ENCODE measurements at places on chromosomes 11 and 22.

- DNase-seq = no peak
Measured at GRCh38 chr11:88208745-88209144, 33.5 kb upstream of the RAB38 start.

- DNase-seq = no peak
Measured at GRCh38 chr11:68149417-68149816, 28.2 kb upstream of the CHKA start.

GRCh38 chr11:7060868-7061267 lies 27.9 kb upstream of the RBMXL2 start:
- peak; percentile 92 for DNase-seq

- no peak for DNase-seq
Measured at GRCh38 chr11:70290361-70291065, 20.0 kb downstream of the PPFIA1 start.

DNA sequence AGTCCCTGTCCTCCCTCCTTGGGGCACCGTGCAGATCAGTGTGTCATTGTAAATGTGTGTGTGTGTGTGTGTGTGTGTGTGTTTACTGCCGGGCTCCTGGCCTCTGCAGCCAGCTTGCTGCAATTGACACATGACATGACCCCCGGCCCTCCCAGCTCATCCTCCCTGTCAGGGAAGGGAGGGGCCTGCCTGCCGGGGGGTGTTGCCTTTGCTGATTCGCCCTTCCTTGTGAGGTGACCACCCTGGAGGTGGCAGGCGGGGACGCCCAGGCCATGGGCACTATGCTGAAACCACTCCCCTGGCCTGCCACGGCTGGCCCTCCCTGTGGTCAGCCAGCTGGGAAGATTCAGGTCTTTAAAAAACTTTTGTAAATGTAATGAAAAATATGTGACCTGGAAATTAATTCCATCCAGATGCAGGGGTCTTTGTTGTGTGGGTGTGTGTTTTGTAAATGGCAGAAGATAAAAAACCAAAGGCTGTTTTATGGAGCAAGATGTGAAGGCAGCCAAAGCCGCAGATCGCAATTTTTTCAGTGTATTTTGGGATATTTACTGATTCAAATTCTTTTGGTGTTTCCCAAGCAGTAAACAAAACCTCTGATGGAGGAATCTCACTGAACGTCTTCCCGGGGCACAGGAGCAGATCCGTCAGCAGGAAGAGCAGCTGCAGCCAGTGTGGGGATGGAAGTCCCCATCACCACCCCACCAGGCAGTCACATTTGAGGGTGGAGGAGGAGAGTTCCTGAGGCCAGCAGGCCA lies 23.2 kb downstream of the SHISAL1 start:
- no peak for DNase-seq

- no peak for DNase-seq
Measured at GRCh38 chr11:94924171-94924572, 49.2 kb downstream of the CWC15 start.

DNA sequence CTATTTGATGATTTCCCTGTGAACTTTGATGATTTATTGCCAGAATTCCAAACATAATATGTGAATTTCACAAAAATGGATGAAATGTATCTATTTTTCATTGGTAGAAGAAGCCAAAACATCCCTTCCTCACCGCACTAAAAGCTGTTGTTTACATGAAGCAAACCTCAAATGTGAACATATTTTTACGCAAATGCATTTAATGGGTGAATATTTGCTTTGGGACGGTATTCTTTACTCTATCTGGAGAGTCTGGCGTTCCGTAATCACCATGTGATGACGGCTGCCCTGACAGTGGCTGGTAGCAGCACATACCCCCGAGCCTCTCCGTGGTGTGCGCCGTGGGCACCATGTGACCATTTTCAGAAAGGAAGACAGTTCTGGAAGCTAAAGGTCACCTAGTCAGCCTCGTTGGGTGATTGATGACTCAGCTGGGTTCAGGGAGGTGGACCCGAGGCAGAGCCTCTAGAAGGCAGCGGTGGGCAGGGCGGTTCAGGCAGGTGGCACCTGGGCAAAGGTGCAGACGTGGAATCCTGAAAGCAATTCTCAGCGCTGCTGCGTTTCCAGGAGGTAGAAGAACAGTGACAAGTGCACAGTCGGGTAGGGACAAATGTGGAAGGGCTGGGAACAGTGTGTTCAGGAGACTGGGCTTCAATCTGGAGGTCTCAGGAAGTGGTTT lies 45.3 kb downstream of the PPARA start:
- DNase-seq = no peak

GRCh38 chr11:69986440-69986787 lies 91.7 kb upstream of the ANO1 start:
- no peak for DNase-seq

GRCh38 chr22:21570398-21570797 lies 2.9 kb downstream of the UBE2L3 start:
- DNase-seq = no peak

- no peak for DNase-seq
Measured at GRCh38 chr11:19349340-19350025, 108.7 kb upstream of the E2F8 start.

DNA sequence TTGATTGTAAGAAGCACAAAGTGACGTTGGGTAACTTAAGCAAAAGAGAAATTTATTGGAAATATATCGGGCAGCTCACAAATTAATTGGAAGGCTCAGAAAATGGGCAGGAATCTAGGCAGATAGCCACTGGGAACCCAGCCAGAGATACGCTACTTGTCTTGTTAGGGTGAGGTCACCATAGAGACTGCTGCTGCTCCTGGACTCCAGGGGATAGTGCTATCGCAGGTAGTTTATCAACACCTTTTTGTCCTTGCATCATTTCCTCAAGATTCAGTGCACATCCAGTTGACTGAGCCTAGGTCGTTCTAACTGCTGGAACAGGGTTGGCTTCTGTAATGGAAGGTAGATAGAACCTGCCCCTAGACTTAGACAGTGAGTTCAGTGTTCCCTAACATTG lies 19.6 kb downstream of the AMOTL1 start:
- no peak for DNase-seq

GRCh38 chr11:125124618-125124992 lies 13.2 kb upstream of the TMEM218 start:
- no peak for DNase-seq

DNA sequence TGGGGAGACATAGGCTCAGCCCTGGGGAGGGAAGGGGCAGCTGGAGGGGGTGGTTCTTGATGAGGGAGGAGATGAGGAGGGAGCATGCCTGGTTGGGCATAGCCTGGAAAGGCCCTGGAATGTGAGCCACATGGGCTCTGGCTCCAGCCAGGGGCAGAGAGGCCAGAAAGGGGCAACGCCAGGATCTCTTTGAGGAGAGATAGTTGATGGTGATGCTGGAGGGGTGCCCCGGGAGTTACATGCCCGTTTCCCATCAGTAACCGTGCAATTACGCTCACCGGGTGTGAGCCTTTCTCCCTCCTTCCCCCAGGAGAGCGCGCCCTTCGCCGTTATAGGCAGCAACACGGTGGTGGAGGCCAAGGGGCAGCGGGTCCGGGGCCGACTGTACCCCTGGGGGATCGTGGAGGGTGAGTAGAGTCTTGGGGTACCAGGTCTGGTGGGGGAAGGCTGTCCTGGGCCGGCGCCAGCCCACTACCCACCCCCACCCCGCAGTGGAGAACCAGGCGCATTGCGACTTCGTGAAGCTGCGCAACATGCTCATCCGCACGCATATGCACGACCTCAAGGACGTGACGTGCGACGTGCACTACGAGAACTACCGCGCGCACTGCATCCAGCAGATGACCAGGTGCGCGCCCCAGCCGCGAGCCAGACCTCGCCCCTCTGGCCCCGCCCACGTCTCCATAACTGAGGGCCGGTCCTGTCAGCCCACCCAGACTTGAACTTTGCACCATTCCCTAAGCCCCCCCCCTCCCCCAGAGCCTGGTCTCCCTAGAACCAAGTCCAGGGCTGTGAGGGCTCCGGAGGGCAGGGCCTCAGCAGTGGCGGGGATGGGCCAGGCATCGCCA lies 1.8 kb upstream of the GP1BB start:
- DNase-seq = no peak

GRCh38 chr22:44597616-44598015 lies 99.6 kb upstream of the RTL6 start:
- DNase-seq = no peak

GRCh38 chr11:88377144-88377543 lies 39.6 kb upstream of the CTSC start:
- DNase-seq = peak; percentile 39

GRCh38 chr11:120713296-120713695 lies 201.7 kb downstream of the GRIK4 start:
- no peak for DNase-seq

GRCh38 chr22:45689211-45689610 lies 17.6 kb downstream of the ATXN10 start:
- DNase-seq = no peak

DNA sequence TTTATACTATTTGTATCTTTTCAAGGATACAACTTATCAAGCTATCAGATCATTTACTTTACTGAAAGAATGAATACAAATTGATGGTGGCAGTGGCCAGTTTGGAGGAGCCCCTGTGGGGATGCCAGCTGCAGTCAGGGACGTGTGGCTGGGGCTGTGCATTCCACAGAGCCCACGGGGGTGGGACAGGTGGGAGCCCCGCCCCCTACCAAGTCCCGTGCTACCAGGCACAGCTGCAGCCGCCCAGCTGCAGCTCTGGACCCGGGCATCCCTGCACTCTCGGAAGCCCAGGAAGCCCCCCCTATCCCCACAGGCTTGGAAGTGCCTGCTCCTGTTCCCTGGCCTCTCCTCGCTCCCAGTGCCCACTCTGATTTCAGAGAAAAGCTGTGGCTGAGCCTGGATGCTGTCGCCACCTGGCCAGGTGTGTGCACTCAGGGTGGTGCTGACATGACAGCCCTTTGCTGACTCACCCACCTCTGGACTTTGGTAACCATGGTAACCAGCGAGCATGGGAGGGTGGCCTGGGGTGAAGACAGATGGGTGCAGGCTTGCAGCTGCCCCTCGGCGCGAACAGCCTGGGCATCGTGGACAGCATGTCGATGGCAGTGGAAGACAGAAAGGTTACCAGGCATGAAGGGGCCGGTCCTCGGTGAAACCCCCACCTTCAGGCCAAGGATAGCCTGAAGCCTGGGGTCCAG lies 138.1 kb downstream of the SBF2 start:
- DNase-seq = no peak

GRCh38 chr11:69472541-69473275 lies 8.8 kb upstream of the LINC01488 start:
- no peak for DNase-seq

DNA sequence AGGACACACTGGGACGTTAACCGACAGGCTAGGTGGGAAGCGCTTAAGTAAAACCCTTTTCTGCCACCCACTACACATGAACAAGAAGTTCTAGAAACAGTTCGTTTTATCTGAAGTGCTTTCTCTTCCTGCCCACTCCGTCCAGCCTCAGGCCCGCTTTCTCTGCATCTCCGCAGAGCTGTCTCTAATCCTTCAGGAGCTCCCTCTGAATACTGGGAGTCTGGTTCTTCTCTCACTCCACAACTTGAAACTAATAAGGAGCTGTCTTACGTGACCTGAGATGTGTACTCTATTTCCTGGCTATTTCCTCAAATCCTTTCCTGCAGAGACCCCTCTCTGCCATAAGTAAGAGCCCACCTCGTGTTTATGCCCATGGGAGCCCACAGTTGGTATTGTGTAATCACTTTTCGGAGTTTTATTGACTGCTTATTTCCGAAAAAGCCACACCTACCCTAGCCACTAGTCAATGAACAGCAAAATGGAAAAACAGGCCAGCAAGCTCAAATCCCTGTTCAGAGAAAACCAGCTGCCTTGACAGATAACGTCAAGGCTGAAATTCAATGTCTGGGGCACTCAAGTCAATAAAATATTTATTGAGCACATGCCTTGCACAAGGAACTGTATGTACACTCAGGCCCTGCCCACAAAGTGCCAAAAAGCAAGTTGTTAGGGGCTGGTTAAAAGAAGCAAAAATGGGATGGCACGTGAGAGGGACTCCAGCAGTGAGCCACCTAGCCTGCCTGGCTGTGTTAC lies 4.9 kb downstream of the PC start:
- DNase-seq = no peak

GRCh38 chr11:14905104-14906033 lies 13.3 kb upstream of the CYP2R1 start:
- no peak for DNase-seq

DNA sequence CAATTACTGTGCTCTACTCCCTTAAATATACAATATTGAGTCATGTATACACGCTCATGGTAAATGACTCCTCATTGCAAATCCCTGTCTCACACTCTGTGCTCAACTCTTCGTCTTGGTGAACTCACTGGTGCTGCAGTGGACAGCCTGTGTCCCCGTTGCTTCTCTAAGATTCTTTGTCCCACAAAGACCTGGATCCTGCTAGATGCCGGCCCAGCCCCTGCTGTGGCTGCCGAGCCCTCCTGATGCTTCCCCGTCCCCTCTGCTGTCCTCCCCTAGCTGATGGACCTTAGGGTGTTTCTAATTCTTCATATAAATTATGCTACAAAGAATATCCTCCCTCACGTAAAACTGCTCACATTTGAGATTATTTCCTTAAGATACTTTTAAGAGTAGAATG lies 5.5 kb downstream of the APOL2 start:
- no peak for DNase-seq

DNA sequence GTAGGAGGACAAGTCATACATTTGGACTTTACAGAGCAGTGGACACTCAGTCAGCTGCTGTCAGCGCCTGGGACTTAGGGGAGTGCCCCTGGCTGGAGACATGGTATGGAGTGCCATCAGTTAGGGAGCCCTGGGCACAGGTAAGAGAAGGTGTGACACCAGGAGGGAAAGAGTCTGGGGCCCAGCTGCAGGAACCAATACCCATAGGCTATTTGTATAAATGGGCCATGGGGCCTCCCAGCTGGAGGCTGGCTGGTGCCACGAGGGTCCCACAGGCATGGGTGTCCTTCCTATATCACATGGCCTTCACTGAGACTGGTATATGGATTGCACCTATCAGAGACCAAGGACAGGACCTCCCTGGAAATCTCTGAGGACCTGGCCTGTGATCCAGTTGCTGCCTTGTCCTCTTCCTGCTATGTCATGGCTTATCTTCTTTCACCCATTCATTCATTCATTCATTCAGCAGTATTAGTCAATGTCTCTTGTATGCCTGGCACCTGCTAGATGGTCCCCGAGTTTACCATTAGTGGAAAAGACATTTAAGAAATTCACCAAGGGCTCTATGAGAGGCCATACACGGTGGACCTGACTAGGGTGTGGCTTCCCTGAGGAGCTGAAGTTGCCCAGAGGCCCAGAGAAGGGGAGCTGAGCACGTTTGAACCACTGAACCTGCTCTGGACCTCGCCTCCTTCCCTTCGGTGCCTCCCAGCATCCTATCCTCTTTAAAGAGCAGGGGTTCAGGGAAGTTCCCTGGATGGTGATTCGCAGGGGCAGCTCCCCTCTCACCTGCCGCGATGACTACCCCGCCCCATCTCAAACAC lies 850 bp upstream of the MIF start:
- no peak for DNase-seq

- DNase-seq = no peak
Measured at GRCh38 chr11:72683782-72684200, 9.6 kb upstream of the PDE2A start.

DNA sequence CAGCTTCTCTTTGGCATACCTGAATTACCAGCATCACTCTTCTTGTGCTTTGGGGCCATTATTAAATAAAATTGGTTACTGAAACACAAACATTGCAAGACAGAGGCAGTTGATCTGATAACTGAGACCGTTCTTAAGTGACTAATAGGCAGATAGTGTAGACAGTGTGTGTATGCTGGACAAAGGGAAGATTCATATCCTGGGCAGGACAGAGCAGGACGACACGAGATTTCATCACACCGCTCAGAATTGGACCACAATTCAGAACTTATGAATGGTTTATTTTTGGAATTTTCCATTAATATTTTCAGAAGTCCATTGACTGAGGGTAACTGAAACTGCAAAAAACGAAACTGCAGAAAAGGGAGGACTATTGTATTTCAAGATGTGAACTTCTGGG lies 68.6 kb downstream of the LDLRAD3 start:
- peak; percentile 58 for DNase-seq

- DNase-seq = no peak
Measured at GRCh38 chr11:503179-503981, 3.7 kb downstream of the RNH1 start.

Data from HCEC 1CT (cell line).